ENCODE measurements at places on chromosomes 3 and 15. TPM values are rescaled to one million over a fixed set of nuclear protein-coding genes. Genes with fewer than 3 reads are reported as not detected.

LRRC15 gene
- total RNA-seq: 0.73 TPM

WDR49 gene
- 1.0 TPM for total RNA-seq

TCAIM gene
- 34.1 TPM for total RNA-seq

THAP10 gene
- 2.5 TPM for total RNA-seq

NOX5 gene
- 0.83 TPM for total RNA-seq

RTP3 gene
- total RNA-seq: not detected

SNX22 gene
- total RNA-seq: 0.50 TPM

CD200 gene
- total RNA-seq: not detected

TICRR gene
- 0.33 TPM for total RNA-seq

RETNLB gene
- not detected for total RNA-seq

GOLGA8H gene
- 0.44 TPM for total RNA-seq

CPA3 gene
- not detected for total RNA-seq

PIGZ gene
- total RNA-seq: 3.6 TPM

SLC25A26 gene
- total RNA-seq: 16.9 TPM

LRTM1 gene
- total RNA-seq: not detected

C3orf49 gene
- total RNA-seq: not detected

RHCG gene
- total RNA-seq: not detected

GOLGA6A gene
- total RNA-seq: not detected

KIF7 gene
- 19.7 TPM for total RNA-seq

RARB gene
- 15.5 TPM for total RNA-seq

ZNF501 gene
- 7.6 TPM for total RNA-seq

CA12 gene
- 94.0 TPM for total RNA-seq

ZNF660 gene
- total RNA-seq: 2.5 TPM

ZBTB11 gene
- total RNA-seq: 23.0 TPM

LRRC2 gene
- total RNA-seq: under 0.01 TPM

HMG20A gene
- 33.9 TPM for total RNA-seq

KBTBD12 gene
- not detected for total RNA-seq

FHIT gene
- total RNA-seq: 2.5 TPM

POPDC2 gene
- total RNA-seq: 0.15 TPM

SPRED1 gene
- 50.5 TPM for total RNA-seq

NUTM1 gene
- total RNA-seq: under 0.01 TPM

SLC15A2 gene
- 0.50 TPM for total RNA-seq

OXTR gene
- 0.15 TPM for total RNA-seq

IMPG2 gene
- total RNA-seq: 0.33 TPM
